ENCODE measurements at places on chromosomes 6 and 20. TPM values are rescaled to one million over a fixed set of nuclear protein-coding genes. Genes with fewer than 3 reads are reported as not detected.
A peak's percentile ranks its signal among the peaks of the same experiment; 100 is the strongest.

- peak overlapping the region; percentile 22 for H3K27ac ChIP-seq
- H3K4me1 ChIP-seq = peaks cover 42% of the 10 kb centered on the region
- H3K4me3 ChIP-seq = no peak overlapping the region
- peaks cover 3% of the 10 kb centered on the region for H3K36me3 ChIP-seq
Observed at GRCh38 chr6:26271668-26272024, 93.4 kb upstream of the BTN3A2 start.

DNA sequence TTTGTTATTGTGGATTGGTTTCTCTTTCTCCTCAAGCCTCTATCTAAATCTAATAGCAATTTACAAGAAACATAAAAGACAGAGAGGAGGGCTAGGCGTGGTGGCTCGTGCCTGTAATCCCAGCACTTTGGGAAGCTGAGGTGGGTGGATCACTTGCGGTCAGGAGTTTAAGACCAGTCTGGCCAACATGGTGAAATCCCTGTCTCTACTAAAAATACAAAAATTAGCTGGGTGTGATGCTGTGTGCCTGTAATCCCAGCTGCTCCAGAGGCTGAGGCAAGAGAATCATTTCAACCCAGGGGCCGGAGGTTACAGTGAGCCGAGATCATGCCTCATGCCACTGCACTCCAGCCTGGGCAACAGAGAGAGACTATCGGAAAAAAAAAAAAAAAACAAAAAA, 46.6 kb downstream of the SLC2A12 start:
- peaks cover 18% of the 10 kb centered on the region for H3K4me1 ChIP-seq
- DNase-seq = no peak
- no peaks in the 10 kb centered on the region for H3K27me3 ChIP-seq
- H3K36me3 ChIP-seq = no peaks in the 10 kb centered on the region
- no peak overlapping the region for H3K4me3 ChIP-seq

GRCh38 chr20:10682939-10683338, 9.1 kb upstream of the JAG1 start:
- H3K27ac ChIP-seq = no peak overlapping the region
- no peak for DNase-seq
- no peaks in the 10 kb centered on the region for H3K27me3 ChIP-seq
- H3K36me3 ChIP-seq = peaks cover 2% of the 10 kb centered on the region
- H3K4me1 ChIP-seq = peaks cover 16% of the 10 kb centered on the region

DNA sequence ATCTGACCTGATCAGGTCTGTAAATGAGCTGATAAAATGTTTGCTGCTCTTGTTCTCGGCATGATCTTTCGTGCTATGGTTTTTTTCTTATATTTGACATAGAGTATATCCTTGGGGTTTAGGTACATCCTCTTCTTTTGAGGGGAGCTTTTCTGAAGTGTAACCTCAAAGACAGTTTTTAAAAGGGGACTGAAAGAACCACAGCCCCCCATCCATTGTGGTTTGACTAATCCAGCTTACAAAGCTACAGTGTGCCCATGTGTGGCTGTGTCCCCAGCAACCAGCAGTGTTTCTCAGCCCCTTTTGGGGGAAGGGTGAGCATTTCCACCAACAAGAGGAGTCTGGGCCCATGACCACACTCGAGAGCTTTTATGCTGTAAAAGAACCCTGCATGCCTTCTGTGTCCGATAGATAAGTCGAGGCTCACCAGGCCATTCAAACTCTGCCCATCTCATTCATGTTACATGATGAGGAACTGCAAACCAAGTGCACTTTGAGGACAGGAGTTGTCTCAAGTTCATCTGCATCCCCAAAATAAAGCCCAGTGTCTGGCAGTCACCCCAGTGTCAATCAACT, 266.0 kb downstream of the SLC24A3 start:
- H3K4me1 ChIP-seq = no peaks in the 10 kb centered on the region
- DNase-seq = no peak
- H3K27ac ChIP-seq = no peak overlapping the region

DNA sequence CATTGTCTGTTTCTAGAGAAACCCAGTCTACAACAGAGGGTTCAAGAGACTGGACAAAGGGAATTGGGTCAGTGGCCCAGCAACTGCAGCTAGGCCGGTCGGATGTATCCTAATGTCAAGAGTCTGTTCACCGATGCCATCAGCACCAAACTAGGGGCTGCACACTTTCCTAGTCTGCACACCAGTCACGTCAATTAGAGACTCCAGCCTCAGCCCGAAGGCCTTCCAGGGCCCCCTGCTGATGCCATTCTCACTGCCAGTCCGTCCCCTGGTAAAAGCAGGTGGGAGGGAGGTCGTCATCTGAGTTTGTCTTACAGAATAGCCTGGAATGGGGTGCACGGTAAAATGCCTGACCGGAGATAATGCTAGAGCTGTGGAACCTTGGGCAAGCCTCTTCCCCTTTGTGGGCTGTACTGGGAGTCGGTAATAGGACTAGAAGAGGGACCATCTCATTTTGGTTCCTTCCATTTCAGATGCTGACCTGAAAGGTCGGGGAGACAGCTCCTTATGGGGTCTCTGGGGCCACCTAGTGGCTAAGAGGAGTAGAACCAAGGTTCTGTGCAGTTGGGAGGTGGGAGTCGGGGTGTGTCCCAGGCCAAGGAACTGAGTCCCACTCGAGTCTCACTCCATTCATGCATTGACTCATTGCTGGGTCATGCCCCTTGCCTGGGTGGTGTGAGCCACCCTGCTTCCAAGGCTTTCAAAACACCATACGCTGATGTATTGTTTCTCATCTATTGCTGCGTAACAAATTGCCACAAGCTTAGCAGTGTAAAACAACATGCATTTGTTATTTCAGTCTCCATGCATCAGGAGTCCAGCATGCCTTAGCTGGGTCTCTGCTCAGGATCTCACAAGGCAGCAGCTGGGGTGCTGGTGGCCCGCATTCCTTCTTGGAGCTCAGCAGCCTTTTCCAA, 5.1 kb downstream of the SOX12 start:
- H3K4me3 ChIP-seq = peak overlapping the region; percentile 89
- peak; percentile 52 for DNase-seq
- H3K36me3 ChIP-seq = peaks cover 4% of the 10 kb centered on the region
- H3K27me3 ChIP-seq = no peaks in the 10 kb centered on the region
- H3K27ac ChIP-seq = no peak overlapping the region

Gene TUBB2A
- total RNA-seq = 167 TPM

Gene ZNF311
- total RNA-seq = 1.3 TPM

Gene HLA-DMB
- 0.59 TPM for total RNA-seq

Gene TREML2
- total RNA-seq = not detected

Measured in neural crest cell (in vitro differentiated cells).